ENCODE measurements at places on chromosomes 7 and 10.

- DNase-seq, result no peak
Measured at GRCh38 chr10:121644501-121644900, 46.3 kb upstream of the FGFR2 start.

DNA sequence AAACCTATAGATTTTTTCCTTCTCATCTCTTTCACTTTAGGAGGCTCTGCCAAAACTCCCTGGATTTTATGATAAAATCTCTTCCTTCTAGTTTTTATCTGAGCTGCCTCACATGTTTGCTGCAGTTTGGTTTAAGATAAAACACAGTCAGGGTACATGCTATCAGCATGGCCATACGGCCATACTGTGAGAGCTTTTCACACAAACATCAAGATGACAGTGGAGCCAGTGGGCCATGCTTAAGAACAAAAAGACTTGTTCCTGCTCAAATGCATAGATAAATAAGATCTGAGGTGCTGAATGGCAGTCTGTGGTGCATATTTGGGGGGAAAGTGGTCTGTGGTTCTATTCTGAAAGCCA lies 91.0 kb downstream of the ELMO1 start:
- DNase-seq, result no peak

GRCh38 chr10:29078919-29079318 lies 210.0 kb upstream of the LYZL1 start:
- no peak for DNase-seq

GRCh38 chr10:111083222-111084095 lies 6.6 kb downstream of the ADRA2A start:
- no peak for DNase-seq

- DNase-seq, result no peak
Measured at GRCh38 chr10:43939939-43940820, 291.5 kb upstream of the ZNF32 start.

GRCh38 chr10:120755771-120756170 lies 95.4 kb upstream of the WDR11 start:
- no peak for DNase-seq

GRCh38 chr7:27812706-27813105 lies 72.7 kb downstream of the TAX1BP1 start:
- DNase-seq, result no peak

- no peak for DNase-seq
Measured at GRCh38 chr7:100091411-100092181, 2.8 kb downstream of the COPS6 start.

GRCh38 chr7:97857544-97857943 lies 14.7 kb downstream of the ASNS start:
- DNase-seq, result no peak

- DNase-seq, result no peak
Measured at GRCh38 chr7:2436341-2437104, 33.1 kb downstream of the CHST12 start.

GRCh38 chr10:76336213-76336963 lies 905.0 kb downstream of the LRMDA start:
- peak; percentile 16 for DNase-seq

- DNase-seq, result no peak
Measured at GRCh38 chr10:73537288-73537687, 41.5 kb upstream of the PPP3CB start.

DNA sequence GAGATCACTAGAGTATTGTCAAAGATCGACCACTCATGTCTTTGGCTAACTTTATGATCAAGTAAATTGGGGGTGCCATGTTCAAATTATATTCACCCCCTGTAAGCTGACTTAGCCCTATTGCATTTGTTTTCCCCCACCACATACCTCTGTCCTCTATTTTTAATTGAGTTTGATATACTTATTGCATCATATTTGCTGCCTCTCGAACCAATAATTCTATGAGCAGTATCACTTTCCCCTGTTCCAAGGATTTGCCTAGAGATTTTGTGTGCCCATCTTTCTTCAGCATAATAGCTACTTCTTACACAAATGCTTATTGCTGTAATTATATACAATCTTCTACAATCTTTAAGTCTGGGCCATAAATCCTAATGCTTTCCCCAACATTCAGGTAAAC lies 245.2 kb downstream of the COBL start:
- DNase-seq, result no peak

DNA sequence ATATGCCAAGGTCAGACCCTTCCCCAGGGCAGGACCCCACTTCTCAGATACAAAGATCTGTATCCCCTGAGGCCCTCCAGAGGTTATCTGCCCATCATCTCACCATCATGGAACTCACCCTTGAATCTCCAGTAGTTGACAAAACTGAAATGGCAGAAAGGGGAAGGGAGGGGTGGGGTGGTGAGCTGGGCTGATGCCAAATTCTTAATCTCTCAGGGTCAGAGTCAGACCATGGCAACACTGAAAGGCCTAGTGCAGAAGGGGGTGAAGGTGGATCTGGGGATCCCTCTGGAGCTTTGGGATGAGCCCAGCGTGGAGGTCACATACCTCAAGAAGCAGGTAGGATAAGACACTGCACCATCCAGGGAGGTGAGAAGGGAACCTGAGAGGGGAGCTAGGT lies 3.1 kb downstream of the CNPY4 start:
- DNase-seq, result no peak

DNA sequence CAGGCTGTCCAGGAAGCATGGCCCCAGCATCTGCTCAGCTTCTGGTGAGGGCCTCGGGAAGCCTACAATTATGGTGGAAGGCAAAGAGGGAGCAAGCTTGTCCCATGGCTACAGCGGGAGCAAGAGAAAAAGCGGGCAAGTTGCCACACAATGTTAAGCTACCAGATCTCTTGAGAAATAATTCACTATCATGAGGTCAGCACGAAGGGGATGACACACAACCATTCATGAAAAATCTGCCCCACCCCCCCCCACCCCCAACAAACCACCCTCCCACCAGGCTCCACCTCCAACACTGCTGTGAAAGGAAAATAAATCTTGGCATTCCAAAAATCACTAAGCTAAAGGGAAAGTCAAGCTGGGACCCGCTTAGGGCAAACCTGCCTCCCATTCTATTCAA lies 545.8 kb upstream of the NRP1 start:
- DNase-seq, result no peak

DNA sequence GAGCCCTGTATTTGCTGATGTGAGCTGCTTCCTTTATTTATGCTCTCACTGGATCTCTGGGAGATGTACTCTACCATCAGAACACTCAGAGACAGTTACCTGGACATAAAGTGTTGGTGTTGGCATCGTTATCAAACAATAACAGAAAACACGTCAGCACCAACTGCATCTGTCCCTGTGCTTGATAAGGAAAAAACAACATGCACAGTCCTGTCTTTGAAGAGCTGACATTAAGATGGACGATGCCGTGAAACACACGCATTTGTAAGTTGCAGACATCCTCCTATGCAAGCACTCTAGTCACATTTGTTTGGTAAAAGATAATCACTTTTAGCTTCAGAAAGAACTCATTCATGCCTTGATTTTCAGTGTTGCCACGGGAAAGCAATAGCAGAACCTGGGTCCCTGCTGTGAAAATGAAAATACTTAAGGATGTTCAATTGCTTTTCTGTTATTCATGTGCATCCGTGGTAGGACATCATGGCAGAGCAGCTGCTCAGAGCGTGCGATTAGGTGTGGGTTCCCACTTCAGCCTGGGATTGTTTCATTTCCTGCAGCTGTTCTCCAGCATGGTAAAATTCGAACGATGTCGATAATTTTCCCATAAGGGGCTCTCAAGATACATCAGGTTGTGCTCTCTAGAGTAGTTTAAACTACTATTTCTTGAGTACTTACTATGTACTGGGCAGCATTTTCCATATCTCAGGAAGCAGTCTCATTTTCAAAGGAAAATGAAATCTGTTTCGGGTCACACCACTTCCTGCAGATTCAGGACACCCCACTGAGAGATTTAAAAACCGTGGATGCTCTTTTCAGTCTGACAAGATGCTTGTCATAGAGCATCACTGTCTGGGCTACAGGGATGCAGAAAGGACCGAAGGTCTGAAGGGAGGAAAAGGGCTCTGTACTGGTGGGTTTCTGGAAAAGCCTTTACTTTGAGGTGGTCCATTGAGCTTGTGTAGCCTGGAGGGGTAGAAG lies 248.7 kb downstream of the CAMK1D start:
- DNase-seq, result no peak

GRCh38 chr10:112821663-112822062 lies 128.4 kb upstream of the TCF7L2 start:
- no peak for DNase-seq

- DNase-seq, result no peak
Measured at GRCh38 chr7:23981314-23981713, 271.3 kb downstream of the STK31 start.

- DNase-seq, result no peak
Measured at GRCh38 chr7:84104826-84105225, 89.8 kb downstream of the SEMA3A start.

DNA sequence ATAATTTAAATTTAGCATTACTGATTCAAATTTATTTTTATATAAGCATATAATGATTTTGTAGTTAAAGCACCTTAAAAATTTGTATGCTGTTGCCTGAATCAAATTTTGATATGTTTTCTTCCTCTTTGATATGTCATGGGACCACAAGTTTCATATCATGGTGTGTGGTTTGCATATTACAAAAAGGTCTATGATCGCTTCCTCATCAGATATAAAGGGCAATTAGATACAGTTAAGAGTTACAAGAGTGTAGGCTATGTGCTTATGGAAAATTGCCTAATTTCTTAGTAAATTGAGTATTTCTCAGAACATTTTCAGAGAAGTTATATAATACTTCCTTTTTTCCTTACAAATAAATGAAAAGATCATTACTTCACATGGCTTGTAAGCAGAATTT lies 22.2 kb downstream of the MRC1 start:
- DNase-seq, result no peak

DNA sequence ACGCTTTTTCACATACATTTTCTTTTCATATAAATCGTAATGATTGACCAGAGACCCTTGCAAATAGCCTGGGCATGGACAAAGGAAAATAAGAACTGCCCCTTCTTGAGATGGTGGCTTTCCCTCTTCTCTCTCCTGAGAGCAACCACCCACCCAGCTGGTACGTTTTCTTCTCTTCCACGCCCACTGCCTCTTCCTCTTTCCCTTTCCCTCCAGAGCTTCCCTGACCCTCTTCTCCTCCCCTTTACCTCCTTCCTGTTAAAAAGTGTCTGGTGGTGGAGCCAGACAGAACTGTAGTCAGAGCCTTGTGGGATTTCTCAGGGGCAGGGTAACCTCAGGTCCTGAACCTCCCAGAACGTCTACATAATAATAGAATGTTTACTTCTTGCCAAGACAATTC lies 23.2 kb downstream of the GPR141 start:
- no peak for DNase-seq

DNA sequence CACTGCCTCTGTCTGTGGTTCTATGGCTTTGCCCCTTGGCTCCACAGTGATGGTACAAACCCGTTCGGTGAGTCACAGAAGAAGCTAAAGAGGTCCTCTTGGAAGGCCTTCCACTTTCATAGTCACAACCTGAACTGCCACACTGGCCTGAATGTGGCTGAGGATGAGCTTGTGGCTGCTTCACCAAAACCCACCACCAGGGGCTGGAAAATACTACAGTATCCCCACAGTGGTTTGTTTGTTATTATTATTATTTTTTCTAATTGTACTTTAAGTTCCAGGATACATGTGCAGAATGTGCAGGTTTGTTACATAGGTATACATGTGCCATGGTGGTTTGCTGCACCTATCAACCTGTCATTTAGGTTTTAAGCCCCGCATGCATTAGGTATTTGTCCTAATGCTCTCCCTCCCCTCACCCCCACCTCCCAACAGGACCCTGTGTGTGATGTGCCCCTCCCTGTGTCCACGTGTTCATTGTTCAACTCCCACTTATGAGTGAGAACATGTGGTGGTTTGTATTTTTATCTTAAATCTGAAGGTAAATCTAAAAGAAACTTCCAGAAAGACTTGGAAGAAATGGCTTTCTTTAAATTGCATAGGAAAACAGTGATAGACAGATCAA lies 160.8 kb upstream of the NPSR1 start:
- DNase-seq, result peak; percentile 15

Measured in A549 (cell line).